ENCODE measurements at places on chromosomes 5 and 9.

DNA sequence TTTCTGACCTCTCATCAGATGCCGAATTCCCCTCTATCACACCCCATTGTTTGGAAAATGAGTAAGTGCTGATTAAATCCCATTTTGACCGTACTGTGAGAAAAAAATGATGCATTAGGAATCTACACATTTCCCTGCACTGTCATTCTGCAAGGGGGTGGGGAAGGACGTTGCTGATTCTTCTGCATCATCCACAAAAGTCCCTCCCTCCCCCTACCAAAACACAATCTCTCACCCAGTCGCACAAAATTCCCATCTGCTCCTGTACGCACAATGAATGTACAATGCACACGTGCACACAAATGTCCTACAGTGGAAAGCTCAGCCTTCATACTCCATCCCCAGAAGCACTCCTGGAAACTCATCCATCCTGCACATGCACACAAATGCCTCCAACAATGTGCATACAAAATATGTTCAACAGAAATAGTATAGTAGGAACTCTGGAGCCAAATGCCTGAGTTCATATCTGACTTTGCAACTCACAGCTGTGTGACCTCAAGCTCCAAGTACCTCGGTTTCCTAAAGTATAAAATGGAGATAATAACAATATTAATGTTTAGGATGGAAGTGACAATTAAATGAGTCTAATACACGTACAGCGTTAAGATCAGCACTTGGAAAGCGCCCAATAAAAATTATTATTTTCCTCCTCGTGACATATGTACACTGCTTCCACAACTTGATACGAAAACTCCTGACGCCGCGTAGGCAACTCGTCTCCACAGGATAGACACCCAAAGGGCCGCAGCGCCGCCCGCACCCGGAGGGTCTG lies 809 bp downstream of the TNIP1 start:
- peak; percentile 4 for DNase-seq

DNA sequence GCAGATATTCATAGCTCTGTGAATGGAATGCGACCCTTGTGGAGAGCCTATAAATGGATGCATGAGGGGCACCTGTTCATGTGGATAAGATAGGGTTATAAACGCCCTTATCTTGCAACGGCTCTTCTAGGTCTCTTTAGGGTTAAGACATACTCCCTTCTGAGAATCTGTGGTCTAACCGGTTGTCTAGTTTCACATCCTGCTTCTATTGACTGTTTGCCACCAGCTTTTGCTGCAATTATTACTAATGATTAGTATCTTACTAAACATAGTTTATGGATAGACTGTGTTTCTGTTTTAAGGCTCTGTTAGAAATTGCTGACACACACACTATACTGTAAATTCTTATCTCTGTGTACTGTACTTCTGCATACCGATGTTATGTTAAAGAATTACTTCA lies 198.9 kb upstream of the CYLC2 start:
- DNase-seq: no peak

DNA sequence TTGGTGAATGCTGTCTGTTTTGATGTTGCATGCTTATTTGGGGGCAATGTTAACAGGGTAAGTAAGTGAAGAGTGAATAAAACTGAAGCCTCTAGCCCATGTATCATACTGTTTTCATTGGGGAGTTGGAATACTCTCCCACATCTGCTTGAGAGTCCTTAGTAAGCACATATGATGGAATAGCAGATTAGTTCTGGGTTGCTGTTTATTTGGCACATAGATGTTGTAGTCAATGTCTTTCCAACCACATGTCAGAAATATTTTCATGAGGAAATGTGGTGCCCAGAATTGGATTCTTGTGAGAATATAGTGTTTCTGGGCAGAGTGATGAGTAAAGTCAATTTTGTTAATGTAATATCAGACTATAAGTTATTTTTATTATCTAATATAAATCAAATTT lies 611.7 kb upstream of the FTMT start:
- DNase-seq: no peak

GRCh38 chr9:136657974-136658848 lies 4.5 kb upstream of the EGFL7 start:
- no peak for DNase-seq

DNA sequence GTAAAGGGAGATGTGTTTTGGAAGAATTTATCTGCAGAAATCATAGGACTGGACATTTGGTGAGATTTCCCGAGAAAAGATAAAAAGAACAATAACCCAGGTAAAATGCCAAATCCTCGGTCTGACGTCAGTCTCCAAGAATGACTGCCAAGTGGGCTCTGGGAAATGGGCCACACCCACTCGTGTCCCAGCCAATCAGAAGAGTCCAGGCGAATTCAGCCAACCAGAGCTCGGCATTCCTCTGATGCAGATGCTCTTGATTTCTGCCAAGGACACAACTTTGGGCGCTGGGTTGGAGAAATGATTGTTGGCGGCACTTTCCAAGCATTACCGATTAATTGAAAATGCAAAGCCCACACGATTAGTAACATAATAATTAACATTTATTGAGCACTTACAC lies 73.3 kb downstream of the FGF18 start:
- no peak for DNase-seq

DNA sequence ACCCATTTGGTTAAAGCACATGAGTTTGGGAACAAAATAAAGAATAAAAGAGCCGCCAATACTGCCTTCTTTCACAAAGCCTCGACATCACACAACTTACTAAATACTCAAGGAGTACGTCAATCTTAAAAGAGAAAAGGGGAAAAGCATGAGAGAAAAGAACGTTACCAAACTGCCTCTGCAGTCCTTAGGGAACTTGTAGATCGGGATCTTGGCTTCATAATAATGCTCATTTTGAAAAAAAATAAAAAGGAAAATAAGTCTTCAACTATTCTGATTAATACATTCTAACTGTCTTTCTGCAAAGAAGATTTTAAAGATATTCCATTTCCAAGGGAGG lies 618.4 kb downstream of the PDE4D start:
- DNase-seq: no peak

DNA sequence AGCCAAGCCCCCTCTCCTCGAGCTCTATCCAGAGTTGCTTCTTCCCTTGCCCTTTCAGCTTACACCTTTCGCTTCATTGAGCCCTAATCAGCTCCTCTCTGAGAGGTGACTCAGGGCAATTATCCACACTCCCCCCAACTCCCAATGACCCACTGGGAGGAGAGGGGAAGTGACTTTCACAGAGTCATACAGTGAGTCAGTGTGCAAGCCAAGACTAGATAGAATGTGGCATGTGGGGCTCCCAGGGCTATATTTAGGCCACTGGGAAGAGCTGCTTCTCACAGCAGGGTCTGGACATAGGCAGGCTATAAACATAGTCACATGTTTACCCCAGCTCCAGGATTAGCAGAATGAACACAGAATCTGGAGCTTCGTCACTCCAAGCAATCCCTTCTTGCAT lies 57.4 kb downstream of the NRG2 start:
- no peak for DNase-seq

GRCh38 chr9:8114826-8115225 lies 315.2 kb upstream of the DMAC1 start:
- DNase-seq: no peak
